Natural killer cell treated with Interleukin-12 subunit alpha and Interleukin-12 subunit beta and Interleukin-15 and Interleukin-18, amount 100 ng/mL, for 72 hours (primary cell): ENCODE measurements at places on chromosomes 11 and 22.

DNA sequence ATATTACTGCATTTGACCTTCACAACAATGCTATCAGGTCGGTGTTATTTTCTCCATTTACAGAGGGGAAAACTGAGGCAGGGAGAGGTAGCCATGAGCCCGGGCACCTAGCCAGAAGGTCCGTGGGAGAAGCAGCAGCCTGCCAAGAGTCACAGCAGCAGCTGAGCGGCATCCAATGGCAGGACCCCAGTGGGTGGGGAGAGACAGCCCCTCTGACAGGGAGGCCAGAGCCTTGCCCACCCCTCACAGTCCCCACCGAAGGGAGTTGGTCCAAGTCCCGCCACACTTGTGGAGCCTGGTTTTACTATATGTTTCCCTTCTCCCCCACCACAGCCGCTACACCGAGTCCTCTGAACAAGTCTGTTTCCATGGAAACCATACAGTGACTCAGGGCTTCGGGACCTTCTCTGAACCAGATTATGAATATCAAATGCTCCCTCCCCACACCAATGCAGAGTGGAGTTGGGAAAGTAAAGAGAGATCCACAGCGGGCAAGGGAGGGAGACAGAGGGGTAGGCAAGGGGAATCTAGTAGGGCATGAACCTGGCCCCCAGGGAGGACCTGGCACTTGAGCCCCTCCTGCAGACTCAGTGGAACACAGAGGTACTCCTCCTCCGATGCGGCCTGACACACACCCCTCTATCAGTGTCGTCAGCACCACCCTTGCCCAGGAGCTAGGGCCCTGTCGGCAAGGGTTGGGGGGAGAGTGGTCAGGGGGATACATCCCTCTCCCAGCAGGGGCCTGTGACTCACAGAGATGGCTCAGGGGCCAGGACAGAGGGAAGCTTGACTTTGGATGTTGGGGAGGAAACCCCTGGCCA lies 2.5 kb downstream of the CHST1 start:
- peaks cover 43% of the 10 kb centered on the region for H3K27me3 ChIP-seq
- no peak overlapping the region for H3K4me3 ChIP-seq
- H3K36me3 ChIP-seq = no peaks in the 10 kb centered on the region
- H3K4me1 ChIP-seq = peaks cover 2% of the 10 kb centered on the region
- no peak overlapping the region for H3K27ac ChIP-seq
- no peak for DNase-seq

DNA sequence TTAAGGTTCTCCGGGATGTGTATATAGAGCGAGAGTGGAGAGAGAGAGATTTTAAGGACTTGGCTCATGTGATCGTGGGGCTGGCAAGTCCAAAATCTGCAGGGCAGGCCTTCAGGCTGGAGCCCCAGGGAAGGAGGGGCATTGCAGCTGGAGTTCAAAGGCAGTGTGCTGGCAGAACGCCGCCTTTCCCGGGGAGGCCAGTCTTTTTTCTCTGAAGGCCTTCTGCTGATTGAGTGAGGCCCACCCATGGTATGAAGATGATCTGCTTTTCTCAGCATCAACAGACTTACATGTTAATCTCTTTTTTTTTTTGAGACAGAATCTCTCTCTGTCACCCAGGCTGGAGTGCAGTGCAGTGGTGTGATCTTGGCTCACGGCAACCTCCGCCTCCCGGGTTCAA lies 25.4 kb downstream of the FBLN1 start:
- DNase-seq = no peak
- H3K36me3 ChIP-seq = no peaks in the 10 kb centered on the region
- H3K4me3 ChIP-seq = no peak overlapping the region
- no peak overlapping the region for H3K27ac ChIP-seq

- no peak for DNase-seq
- H3K4me3 ChIP-seq = no peak overlapping the region
- H3K27me3 ChIP-seq = peaks cover 28% of the 10 kb centered on the region
Measured at GRCh38 chr11:93567401-93567895, 24.3 kb upstream of the SMCO4 start.

DNA sequence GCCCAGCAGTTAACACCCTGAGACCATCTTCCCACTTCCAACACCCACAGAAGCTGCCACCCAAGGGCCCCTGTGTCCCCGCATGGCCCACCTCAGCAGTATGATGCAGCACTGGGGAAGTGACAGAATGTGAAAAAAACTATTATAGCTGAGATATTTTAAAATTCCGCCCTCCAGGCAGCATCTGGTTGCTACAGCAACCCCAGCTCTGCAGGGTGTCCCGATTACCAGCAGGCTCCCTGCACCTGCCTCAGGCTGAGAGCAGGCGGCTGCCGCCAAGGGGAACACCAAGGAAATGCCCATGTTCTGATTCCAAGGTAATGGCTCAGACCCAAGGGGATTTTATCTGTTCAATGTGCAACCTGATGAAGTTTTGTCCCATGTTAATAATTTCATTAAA lies 10.5 kb upstream of the TMEM121B start:
- H3K27me3 ChIP-seq = no peaks in the 10 kb centered on the region
- H3K4me3 ChIP-seq = no peak overlapping the region
- H3K4me1 ChIP-seq = no peaks in the 10 kb centered on the region
- H3K27ac ChIP-seq = no peak overlapping the region
- no peak for DNase-seq
